ENCODE measurements at places on chromosomes 7 and 10. TPM values are rescaled to one million over a fixed set of nuclear protein-coding genes. Genes with fewer than 3 reads are reported as not detected.

DNA sequence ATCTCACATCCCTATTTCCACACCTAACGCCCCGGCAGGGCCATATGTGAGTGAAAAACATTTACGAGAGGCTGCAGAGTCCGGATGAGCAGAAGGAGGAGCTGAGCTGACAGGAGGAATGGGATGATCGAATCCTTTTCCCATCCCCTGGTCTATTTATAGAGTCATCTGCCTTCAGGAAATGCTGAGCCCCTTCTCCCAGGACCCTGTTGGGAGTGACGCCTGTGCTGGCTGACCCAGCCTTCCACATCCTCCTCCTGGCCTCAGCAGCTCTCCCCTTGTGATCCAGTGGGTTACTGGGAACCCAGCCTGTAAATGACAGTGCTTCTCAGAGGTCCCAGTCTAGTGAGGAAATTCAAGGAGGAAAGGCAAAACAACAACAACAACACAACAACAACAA lies 16.6 kb downstream of the DENND2A start:
- peaks cover 16% of the 10 kb centered on the region for H3K27me3 ChIP-seq
- H3K27ac ChIP-seq, result no peak overlapping the region
- H3K4me1 ChIP-seq, result no peaks in the 10 kb centered on the region
- H3K4me3 ChIP-seq, result no peak overlapping the region
- H3K36me3 ChIP-seq, result no peaks in the 10 kb centered on the region
- DNase-seq, result no peak

The ZNF804B gene
- total RNA-seq, result not detected

- H3K36me3 ChIP-seq, result no peaks in the 10 kb centered on the region
- no peak overlapping the region for H3K27ac ChIP-seq
- DNase-seq, result no peak
- no peak overlapping the region for H3K4me3 ChIP-seq
These were observed 4.9 kb downstream of the COL17A1 start for GRCh38 chr10:104080762-104081161.

The LIPM gene
- not detected for total RNA-seq

DNA sequence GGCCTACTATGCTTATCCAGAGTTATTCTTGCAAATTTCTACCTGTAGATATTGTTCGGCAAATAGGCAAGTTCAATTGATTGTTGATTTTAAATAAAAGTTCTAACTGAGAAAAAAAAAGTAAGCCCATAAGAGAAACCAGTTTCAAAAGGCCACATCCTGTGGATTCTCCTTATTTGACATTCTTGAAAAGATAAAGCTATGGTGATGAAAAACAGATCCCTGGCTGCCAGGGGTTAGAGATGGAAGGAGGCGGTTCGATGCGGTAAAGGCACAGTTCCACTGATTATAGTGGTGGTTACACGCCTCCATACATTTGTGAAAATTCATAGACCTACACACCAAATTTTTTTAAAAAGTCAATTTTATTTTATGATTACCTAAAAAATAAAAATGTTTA lies 347.8 kb downstream of the KCNMA1 start:
- H3K4me3 ChIP-seq, result no peak overlapping the region
- no peak overlapping the region for H3K27ac ChIP-seq
- H3K27me3 ChIP-seq, result peaks cover 17% of the 10 kb centered on the region
- H3K4me1 ChIP-seq, result no peaks in the 10 kb centered on the region

DNA sequence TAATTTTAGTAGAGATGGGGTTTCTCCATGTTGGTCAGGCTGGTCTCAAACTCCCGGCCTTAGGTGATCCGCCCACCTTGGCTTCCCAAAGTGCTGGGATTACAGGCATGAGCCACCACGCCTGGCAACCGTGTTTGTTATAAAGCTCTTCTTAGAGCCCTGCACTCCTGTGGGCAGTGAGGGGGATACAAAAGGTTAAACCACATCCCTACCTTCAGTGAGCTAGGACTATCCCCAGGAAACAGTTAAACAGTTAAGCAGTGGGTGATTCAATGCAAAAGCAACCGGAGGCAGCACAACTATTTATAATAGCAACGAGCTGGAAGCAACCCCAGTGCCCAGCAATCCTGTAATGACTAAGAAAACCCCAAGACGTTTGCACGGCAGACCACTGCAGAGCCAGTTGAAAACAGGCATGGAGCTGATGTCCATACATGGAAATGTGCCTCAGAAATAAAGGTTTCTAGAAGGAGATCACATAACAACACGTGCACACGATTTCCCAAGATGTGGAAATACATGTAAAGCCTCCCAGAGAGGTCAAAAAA lies 107.2 kb upstream of the LYZL2 start:
- no peaks in the 10 kb centered on the region for H3K27me3 ChIP-seq
- peak; percentile 91 for DNase-seq
- H3K27ac ChIP-seq, result peak overlapping the region; percentile 87
- H3K4me1 ChIP-seq, result peaks cover 44% of the 10 kb centered on the region

The TBXAS1 gene
- total RNA-seq, result 1.7 TPM
